Adrenal gland (tissue), 19 donors: ENCODE measurements at places on chromosomes 16 and 17. TPM values are rescaled to one million over a fixed set of nuclear protein-coding genes. Genes with fewer than 3 reads are reported as not detected.

Gene EEF2KMT
- 10.2 TPM for total RNA-seq

Gene ETV4
- 2.6 TPM for total RNA-seq

Gene OTOP2
- not detected for total RNA-seq

Gene CACNA1H
- total RNA-seq: 14.0 TPM

- DNase-seq: no peak
These were observed 68.5 kb downstream of the RPA1 start for GRCh38 chr17:1898332-1898731.

DNA sequence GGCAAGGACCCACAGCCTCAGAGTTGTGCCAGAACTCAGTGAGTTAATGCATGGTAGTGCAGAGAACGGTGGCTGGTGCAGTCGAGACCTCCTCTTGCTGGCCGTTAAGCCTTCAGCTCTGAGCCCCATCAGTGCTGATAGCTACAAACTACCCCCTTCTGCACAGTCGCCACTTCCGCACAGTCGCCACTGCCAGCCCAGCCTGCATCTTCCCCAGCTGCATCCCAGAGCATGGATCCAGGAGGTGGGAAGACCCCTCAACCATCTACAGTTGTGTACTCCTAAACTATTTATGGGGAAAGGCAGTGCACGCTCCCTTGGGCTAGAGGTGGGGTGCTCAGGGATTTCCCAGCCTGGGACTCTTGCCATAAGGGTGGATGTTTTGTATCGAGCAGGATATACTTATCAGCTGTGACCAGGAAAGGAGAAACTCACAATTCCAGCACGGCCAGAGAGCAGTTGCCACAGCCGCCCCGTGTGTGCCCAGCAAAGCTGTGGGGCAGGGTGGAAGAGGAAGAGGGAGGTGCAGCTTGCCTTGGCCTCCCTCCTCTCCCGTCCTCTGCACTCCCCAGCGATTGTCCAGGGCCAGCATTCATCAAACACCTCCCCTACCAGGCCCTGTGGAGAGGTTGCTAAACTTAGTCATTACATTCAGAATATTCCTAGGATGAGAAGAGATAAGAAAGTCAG, 49.5 kb upstream of the CMIP start:
- DNase-seq: no peak

DNA sequence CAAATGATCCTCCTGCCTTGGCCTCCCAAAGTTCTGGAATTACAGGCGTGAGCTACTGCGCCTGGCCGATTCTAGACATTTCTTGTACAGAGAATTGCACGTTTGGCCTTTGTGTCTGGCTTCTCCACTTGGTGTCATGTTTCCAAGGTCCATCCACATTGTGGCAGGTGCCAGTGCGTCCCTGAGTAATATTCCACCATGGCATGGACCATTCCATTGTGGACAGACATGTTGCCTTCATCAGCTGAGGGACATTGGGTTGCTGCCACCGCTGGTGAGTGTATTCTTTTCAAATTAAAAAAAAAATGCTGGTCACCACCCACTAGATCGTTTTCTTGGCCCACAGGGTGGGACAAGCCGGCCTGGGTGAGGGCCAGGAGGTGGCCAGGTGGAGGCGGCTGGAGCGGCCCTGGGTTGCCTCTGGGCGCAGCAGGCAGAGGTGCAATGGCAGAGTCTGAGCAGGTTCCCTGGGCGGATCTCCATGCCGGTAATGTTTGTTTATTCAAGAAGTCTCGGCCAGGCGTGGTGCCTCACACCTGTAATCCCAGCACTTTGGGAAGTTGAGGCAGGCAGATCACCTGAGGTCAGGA, 274.1 kb downstream of the SEC14L1 start:
- no peak for DNase-seq

DNA sequence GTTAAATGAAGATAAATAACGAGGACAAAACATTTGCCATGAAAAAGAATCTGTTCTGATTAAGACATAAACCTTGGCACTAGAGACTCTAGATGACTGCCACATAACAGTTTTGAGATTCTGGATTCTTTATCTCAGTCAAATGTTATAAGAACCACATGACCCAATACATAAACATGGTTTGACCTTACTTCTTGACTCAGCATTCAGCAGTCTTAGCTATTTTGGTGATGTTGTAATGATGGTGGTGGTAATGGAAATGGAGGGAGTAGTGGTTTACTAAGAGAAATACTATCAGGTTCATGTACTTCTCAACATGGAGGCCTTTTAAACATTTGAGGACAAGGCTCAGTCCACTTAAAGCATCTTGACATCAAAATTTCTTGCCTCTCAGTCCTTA, 925.4 kb downstream of the CDH11 start:
- DNase-seq: no peak

DNA sequence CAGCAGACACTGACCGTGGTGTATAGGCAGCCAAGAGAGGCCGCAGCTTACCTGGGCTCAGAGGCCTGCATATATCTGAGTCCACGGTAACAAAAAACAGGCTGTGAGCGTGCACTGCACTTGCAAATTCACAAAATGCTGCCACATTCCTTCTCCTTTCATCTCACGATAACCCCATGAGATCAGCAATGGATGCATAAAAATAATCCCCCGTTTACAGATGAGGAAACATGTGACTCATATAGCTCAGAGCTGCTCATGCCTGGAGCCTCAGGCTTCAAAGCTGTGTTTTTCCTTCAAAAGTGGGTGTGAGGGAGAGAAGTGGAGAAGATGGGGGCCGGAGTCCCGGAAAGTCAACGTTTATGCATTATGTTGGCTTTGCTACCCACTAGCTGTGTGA, 118.3 kb upstream of the FOXF1 start:
- no peak for DNase-seq

GRCh38 chr16:72961115-72961832, 86.7 kb downstream of the ZFHX3 start:
- peak; percentile 72 for DNase-seq

GRCh38 chr16:1743376-1744337, 27.7 kb downstream of the NME3 start:
- no peak for DNase-seq

- no peak for DNase-seq
These were observed 714 bp downstream of the ACSF3 start for GRCh38 chr16:89094252-89094879.
